ENCODE measurements at places on chromosomes 13 and 19. TPM values are rescaled to one million over a fixed set of nuclear protein-coding genes. Genes with fewer than 3 reads are reported as not detected.

The CCDC122 gene
- 1.4 TPM for total RNA-seq

The LYPD4 gene
- not detected for total RNA-seq

The IL11 gene
- 0.89 TPM for total RNA-seq

The LPAR2 gene
- 67.2 TPM for total RNA-seq

The SIGLEC8 gene
- not detected for total RNA-seq
